Fibroblast of upper back skin (primary cell): ENCODE measurements at places on chromosomes 11 and 22.

- no peak for DNase-seq
Observed at GRCh38 chr11:130064596-130064995, 5.1 kb upstream of the APLP2 start.

DNA sequence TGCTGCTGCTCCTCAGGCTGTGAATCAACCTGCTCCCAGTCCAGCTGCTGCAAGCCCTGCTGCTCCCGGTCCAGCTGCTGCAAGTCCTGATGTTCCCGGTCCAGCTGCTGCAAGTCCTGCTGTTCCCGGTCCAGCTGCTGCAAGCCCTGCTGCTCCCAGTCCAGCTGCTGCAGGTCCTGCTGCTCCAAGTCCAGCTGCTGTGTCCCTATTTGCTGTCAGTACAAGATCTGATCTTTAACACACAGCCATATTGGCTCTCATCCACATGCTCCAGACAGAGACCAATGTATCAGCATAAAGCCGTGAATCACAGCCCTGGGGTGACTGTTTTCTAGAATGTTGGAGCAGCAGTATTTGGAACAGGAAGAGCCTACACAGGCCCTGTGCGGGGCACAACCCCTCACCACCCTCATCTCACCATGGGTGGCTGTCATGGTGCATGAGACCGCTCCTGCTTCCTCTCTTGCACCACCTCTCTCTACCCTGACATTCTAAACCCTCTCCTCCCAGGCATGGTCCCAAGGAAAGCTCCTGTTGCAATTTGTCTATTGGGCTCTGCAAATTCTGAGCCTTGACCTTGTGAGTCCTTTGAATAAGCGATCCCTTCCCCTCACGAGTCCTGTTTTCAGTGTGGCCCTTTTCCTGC, 3.5 kb downstream of the KRTAP5-10 start:
- no peak for DNase-seq

DNA sequence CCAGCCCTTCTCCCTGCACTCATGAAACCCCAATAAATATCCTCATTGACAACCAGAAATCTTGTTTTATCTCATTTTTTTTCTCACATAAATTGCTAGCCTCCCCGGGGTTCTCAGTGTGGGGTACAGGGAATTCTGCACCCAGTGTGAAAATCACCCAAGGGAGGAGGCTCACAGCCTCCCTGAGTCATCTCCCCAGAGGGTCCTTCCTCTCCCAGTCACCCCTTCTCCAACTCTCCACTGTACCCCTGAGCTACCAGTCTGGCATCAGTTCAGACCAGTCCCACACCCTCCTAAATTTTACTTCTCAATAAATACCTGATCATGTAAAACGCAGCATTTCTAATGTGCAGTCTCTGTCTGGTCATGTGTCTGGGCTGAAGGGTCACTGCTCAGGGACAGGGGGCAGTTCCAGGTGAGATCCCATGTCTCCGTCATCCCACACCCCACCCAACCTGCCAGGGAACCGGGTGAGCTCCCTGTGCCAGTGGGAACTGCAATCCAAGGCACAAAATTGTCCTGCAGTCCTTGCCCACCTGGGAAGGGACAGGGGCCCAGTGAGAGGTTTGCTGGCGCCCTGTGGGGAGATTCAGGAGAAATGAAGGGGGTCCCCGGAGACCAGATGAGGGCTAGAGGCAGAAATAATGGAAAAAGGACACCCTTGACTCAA, 8.3 kb downstream of the IGLL5 start:
- no peak for DNase-seq

GRCh38 chr11:40129266-40129665, 1330.2 kb downstream of the LRRC4C start:
- DNase-seq, result no peak

DNA sequence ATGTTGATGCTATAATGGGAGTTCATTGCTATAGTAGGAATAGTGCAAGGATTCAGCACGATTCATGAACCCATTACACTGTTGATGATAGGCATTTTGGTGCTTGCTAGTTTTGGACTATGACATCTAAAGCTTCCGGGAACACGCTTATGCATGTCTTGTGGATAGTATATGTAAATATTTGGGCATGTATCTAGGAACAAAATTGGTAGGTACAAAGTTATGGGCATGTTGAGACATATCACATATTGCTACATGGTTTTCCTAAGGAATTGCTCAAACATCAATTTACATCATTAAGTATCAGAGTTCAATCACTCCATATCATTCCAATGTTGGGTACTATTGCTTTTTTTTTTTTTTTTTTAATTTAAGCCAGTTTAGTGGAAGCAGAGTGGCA, 1103.2 kb downstream of the TBC1D22A start:
- no peak for DNase-seq

GRCh38 chr11:61067782-61068446, 34.4 kb upstream of the CD5 start:
- no peak for DNase-seq
